ENCODE measurements at places on chromosomes 4 and X.

DNA sequence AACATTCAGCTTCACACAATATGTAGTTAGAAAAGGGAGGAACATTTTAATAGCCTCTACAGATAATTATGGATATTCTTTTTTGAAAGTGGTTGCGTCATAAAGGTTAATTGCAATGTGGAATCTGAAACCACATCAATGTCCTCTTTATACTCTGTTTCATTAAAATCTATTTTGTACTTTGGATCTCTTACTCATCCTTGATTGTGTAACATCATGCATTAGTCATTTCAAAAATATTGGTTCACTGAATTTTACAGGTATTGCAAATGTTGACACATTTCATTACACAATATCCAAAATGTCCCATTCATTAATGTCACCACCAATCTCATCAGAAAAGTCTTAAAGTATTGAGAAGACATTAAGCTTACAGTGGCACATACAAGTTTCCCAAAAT lies 62.7 kb upstream of the USP9X start:
- no peak for DNase-seq

DNA sequence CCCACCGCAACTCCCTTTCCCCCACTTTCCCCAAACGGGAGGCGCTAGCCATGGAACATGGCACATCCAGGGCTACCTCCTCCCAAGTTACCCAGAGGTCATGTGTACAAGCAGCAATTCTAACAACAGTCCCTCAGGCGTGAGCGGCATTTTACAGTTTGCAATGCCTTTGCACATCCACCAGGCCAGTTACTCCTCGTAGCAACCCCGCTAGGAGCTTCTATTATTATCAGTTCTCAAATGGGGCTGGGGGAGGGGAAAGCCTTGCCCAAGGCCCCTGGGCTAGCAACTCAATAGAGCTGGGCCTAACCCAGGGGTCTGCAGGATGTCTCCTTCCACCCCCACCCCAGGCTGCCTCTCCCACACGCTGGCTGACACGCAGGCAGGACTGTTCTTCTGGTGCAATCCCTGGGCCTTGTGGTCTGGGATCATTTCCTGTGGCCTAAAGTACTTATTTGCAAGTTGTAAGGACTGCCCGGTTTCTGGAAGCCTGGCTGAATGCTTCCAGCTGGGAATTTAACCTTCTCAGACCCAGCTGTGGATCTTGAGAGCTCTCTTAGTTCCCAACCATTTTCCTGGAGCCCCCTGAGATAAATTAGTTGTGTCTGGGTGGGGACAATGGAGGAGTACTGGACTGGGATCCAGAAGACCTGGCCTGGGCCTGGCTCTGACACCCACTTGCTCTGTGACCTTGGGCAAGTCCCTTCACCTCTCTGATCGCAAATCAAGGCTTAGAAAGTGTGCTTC lies 27.7 kb downstream of the PJA1 start:
- DNase-seq = no peak

GRCh38 chrX:12138361-12139313 lies at the start of gene FRMPD4:
Gene FRMPD4, plus strand, starts transcription at chrX:12138473. Its CDS starts 499 bp downstream, at chrX:12138972.
- no peak for DNase-seq

- DNase-seq = no peak
These were observed 29.0 kb upstream of the PSAPL1 start for GRCh38 chr4:7463566-7464258.

GRCh38 chr4:141047228-141047884 lies 85.9 kb downstream of the RNF150 start:
- DNase-seq = no peak

DNA sequence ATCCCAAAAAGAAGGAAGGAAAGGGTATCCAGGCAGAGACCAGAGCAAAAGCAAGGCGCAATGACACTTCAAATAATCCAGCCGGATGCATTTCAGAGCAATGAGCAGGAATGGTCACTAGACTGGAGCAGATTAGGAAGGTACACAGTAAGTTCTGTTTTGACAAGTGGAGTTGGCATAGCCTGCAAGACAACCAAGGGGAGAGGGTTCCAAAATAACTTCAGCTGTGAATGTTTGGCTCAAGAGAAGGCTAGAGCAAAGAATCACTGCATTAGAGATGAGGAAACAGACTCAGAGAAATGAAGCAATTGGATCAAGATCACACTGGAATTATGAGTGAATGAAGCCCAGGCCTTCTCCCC lies 90.0 kb upstream of the EGFL6 start:
- DNase-seq = no peak

DNA sequence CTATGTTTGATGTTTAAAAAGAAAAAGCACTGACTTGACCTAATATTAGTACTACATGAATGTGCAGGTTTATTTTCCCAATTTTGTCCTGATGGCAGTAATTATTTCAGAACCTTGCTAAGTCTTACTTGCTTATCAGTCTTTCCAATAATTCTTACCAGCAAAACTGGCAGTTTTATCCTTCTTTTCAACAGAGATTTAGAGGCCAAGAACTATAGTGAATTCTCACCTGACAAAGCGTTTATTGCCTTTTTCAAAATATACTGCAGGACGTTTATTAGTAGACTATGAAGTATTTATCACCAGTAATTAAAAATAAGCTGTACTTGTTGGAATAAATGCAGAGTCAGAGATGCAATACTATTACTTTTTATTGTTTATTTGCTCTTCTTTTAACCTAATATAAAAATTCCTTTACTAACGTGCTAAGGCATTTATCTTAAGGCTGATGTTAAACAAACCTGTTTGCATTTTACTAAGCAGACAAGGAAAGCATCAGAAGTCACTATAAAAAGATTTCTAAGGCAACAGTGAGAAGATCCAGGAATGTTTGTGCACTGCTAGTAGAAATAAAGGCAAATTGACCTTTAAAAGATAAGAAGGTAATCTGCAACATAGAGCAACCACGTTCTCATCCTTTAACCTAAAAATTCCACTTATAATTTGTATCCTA lies 80.3 kb upstream of the NOCT start:
- no peak for DNase-seq

GRCh38 chrX:2693113-2694002 lies 2.3 kb downstream of the CD99 start:
- no peak for DNase-seq

Measured in stimulated activated CD4-positive, alpha-beta T cell treated with anti-CD3 and anti-CD28 coated beads, Interleukin-2, amount 100 ng/mL, for 4 hours (primary cell).